B cell (primary cell): ENCODE measurements at places on chromosomes 16 and 17.
A peak's percentile ranks its signal among the peaks of the same experiment; 100 is the strongest.

GRCh38 chr16:82995286-82995923, 368.6 kb downstream of the CDH13 start:
- DNase-seq: no peak

- DNase-seq: no peak
Observed at GRCh38 chr16:33059206-33059605, 134.8 kb upstream of the TP53TG3C start.

DNA sequence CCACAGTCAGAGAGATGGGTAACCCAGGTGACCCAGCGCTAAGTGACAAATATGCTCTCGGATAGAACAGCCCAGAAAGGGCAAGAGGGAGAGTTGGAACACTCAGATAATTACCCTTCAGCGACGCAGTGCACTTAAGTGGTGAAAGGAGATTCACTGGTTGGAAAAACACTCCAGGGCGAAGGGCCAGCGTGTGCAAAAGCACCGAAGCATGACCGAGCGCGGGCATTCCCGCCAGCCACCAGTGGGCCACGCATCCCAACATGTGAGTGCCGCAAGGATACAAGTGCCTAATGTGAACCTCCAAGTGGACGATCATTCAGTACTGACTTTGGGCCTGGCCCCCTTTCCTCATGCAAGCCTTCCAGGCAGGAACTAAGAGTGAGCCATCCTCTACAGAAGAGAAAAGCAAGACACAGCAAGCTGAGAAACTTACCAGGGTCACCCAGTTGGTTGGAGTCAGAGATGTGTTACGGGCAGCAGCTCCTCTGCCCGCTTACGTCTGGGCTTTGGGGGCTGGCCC, 258.4 kb downstream of the C16orf95 start:
- no peak for DNase-seq

DNA sequence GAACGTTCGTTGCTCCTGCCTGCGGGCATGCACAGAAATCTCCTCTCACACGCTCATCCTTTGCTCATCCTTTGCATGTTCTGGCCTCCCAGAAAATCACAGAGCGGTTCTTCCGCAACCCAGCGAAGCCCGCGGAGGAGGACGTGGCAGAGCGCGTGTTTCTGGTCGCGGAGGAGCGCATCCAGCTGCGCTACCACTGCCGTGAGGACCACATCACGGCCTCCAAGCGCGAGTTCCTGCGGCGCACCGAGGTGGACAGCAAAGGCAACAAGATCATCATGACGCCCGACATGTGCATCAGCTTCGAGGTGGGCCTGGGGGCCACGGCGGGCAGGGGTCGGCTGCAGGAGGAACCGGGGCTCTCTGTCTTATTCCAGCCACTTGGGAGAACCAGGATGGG, 9.6 kb upstream of the KATNB1 start:
- DNase-seq: no peak

GRCh38 chr17:15264542-15264941, 584 bp downstream of the PMP22 start:
- no peak for DNase-seq

DNA sequence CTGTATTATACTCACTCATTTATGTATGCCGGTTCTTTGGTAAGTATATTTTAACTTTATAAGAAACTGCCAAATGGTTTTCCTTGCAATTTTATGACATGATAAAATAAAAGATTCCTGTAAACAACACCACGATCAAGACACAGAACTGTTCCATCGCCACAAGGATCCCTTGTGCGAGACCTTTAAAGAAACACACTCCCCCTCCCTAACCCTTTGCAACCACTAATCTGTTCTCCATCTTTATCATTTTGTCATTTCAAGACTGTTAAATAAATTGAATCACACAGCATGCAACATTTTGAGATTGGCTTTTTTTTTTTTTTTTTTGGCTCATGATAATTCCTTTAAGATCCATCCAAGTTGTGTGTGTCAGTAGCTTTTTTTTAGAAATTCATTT, 6.0 kb downstream of the ADGRG5 start:
- DNase-seq: no peak

GRCh38 chr17:61411261-61412142, 11.9 kb downstream of the TBX2 start:
- DNase-seq: peak; percentile 69

- peak; percentile 84 for DNase-seq
Observed at GRCh38 chr16:82011199-82011641, at the start of gene SDR42E1. TSS of gene SDR42E1 (minus strand) at chr16:82011470. CDS start at chr16:82000858, 10,612 bp downstream.

DNA sequence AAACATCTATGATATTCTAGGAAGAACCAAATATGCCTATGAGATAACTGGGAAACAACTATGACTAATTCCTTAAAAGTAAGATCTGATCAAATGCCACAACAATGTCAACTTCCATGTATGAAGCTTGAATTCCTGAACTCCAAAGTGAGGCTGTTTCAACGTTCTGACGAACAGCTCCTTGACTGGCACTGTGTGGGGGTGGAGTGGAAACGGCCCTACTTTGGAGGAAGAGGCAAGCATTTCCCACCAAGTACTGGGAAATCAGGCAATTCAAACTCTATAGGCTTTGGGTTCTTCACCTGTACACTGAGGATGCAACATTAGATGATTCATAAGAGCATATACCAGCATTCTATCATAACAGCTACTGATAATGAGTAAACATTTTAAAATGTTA, 187.2 kb downstream of the CDK5R1 start:
- no peak for DNase-seq

DNA sequence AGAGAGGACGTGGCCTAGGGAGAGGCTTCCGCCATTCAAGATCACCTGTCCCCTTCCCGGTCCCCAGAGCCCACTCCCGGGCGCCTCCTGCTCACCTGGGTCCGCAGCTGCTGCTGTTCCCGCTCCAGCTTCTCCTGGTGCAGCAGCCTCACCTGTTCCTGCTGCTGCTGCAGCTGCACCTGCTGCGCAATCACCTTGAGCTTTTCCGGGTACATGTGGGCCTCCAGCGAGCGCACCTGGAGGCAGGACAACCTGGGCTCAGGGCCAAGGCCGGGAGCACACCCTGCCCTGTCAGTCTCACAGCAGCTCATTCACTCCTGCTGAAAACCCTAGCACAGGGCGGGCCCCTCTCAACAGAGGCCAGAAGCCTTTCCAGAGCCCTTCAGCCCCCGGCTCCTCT, 12.5 kb downstream of the TFAP4 start:
- no peak for DNase-seq

GRCh38 chr16:22355487-22355908, 18.9 kb downstream of the CDR2 start:
- peak; percentile 16 for DNase-seq

- DNase-seq: peak; percentile 83
Observed at GRCh38 chr17:62968445-62968923, 2.4 kb downstream of the TANC2 start.

GRCh38 chr16:26598061-26598460, 468.7 kb upstream of the C16orf82 start:
- DNase-seq: no peak
